ENCODE measurements at places on chromosomes 13 and 19.

DNA sequence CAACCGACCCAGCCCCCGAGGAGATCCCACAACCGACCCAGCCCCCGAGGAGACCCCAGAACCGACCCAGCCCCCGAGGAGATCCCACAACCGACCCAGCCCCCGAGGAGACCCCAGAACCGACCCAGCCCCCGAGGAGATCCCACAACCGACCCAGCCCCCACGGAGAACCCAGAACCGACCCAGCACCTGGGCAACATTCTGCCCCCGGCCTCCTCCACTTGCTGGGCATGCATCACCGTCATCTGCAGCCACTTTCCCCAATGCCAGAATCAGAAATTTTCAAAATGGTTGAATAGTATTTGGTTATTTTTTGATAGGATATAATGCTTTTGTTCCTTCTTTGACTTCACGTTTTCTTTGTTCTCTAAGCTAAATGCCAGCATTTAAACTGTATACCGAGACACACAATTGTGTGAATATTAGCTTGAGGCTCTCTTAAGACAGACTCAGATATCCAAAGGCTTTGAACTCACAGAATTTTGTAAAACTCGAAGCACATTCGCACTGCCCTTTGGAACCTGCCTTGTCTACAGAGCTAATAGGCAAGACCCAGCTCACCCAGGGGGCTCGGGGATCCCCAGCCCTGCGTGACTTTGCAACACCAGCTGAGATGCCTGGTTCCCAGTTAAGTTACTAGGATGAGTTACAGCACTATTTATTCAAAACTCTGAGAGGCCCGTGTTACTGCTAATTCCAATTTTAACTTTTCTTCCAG is 15.5 kb upstream of the RASA3 start:
- peak; percentile 66 for DNase-seq

DNA sequence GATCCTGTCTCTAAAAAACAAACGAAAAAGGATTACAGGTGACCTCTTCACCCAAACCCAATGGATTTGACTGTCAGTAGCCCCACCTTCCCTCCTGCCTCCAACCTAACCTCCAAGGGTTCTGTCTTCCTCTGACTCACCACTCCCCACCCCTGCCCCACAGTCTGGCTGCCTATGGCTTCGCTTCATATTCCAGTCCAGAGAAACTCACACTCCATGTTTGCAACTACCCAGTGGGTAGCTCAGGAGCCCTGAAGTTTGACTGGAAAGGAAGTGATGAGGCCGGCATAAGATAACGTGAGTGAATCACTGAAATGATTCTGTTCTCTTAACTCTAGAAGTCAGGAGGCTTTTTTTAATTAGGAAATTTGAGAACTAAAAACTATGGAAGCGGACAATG is 303.9 kb downstream of the FOXO1 start:
- DNase-seq: no peak

GRCh38 chr13:99386911-99387788 is 80.0 kb upstream of the GPR183 start:
- DNase-seq: peak; percentile 71

DNA sequence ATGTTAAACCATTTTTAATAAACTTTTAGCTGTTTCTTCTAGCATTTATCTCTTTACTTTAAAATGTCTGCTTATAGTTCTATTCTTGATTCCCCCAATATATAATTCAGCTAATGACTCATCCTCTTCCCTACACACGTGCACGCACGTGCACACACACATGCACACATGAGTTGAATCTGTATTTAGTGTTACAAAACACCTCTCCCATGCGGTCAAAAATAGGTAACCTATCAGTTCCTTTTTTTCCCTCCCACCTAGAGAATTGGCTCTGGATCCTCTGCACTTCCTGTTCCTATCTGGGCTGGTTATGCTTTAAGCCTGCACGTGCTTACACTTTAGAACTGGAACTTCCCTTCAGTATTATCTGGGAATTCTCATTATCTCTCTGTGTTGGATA is 144.1 kb downstream of the PAN3 start:
- no peak for DNase-seq

DNA sequence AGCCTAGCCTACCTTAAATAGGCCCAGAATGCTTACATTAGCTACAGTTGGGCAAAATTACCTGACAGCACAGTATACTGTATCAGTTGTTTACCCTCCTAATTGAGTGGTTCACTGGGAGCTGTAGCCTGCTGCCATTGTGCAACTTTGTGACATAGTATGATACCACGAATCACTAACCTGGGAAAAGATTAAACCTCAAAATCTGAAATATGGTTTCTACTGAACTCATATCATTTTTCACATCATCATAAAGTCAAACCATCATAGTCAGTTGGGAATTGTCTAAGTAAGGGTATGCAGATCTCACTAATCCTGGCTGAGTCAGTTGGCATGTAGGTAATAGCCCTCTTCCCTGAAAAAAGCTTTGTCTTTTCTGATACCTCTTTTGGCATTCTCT is 9.2 kb downstream of the PAN3 start:
- DNase-seq: no peak

GRCh38 chr19:45834970-45835369 is 19.9 kb upstream of the RSPH6A start:
- DNase-seq: no peak

DNA sequence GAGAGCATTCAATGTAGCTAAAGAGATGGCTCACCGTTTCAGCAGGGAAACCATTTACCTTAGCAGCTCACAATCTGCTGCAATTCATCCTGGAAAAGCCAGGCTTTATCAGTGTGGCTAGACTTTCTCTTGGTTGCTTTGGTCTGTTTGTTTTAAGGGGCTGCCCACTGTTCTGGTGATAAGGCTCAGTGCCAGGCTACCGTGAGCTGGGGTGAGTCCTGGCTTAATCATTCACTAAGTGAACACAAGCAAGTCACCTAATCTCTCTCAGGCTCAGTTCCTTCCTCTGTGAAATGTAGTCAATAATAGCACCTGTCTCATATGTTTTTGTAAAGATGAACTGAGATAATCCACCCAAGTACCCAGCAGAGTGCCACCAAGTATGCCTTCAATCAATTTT is 229.0 kb downstream of the TEX29 start:
- no peak for DNase-seq

DNA sequence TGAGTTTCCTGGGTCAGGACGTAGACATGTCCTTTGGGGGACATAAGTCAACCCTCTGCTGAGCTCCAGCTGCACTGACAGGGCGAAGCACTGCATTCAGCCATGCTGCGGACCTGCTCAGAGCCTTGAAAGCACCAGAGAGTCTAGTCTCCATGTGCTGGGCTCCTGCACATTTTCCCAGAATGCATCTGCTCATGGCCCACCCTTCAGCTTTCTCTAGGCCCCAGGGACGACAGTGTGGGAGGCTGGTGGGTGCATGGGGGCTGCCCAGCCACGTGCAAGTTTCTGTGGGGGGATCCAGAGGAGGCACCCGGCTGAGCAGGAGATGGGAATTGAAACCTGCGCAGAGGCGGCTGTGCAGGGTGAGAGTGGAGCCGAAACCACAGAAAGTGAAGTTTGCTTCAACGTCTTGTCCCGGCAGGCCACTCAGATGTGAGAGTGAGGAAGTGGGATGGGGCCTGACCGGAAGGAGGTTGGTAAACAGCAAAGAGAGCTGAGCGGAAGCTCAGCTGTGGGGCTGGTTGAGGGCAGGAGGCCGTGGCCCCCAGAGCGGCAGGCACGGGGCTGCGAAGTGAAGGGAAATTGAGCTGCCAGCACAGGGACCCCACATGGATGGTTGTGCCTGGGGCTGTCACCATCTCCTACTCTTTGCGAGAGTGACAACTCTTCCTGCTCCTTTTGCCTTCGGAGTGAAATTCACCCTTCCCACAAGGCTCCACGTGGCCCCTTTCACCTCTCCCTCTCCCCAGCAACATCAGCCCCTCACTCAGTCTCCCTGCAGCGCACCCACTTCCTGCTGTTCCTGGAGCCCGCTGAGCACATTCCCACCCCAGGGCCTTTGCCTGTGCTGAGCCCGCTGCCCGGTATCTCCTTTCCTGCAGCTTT is 11.8 kb downstream of the PGLS start:
- DNase-seq: peak; percentile 95

GRCh38 chr13:51557875-51558612 is 26.2 kb upstream of the WDFY2 start:
- DNase-seq: no peak

- DNase-seq: no peak
These were observed 69.3 kb upstream of the MYO16 start for GRCh38 chr13:108560093-108560492.

DNA sequence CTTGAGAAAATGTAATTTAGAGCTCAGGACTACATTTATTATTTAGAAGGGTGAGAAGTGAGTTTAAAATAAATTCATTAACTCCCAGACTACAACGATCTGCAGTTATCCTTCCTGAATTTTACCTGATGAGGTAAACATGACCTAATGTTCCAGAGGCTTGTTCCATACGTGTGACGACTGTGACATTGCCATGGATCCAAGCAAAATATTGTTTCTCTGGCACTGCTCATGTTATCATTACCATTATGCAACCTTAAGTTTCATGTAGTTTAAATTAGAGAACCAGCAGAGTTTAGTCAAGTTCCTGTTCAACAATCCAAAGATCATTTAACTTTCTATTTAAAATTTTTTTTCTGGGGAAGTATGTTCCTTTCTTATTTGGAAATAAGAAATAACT is 279.6 kb downstream of the KLF5 start:
- DNase-seq: no peak

GRCh38 chr13:44364345-44365000 is 9.2 kb upstream of the SERP2 start:
- DNase-seq: no peak

GRCh38 chr19:29882719-29883105 is 59.3 kb upstream of the URI1 start:
- no peak for DNase-seq

- DNase-seq: peak; percentile 62
These were observed 13.1 kb downstream of the GRAMD1A start for GRCh38 chr19:35013041-35013819.

GRCh38 chr13:105448811-105449210 is 1086.7 kb downstream of the EFNB2 start:
- no peak for DNase-seq

DNA sequence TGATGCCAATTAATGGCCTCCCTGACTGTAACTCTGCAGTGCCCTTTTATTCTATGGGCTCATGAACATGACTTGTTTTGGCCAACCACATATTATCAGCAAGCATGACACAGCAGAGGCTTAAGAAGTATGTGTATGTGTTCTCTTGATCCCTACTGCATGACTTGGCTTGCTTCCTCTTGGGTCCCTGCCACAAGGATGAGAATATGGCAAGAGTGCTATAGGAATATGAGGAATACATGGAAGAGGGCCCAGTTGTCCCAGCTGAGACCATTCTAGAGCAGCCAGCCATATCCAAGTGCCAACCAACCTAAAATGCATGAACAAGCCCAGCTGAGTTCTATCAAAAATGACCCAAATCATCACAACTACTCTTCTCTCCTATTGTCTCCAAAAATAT is 576.7 kb upstream of the PCDH9 start:
- no peak for DNase-seq

GRCh38 chr13:108752276-108752675 is 122.9 kb downstream of the MYO16 start:
- no peak for DNase-seq

GRCh38 chr13:77508959-77509620 is 26.4 kb upstream of the SCEL start:
- no peak for DNase-seq

DNA sequence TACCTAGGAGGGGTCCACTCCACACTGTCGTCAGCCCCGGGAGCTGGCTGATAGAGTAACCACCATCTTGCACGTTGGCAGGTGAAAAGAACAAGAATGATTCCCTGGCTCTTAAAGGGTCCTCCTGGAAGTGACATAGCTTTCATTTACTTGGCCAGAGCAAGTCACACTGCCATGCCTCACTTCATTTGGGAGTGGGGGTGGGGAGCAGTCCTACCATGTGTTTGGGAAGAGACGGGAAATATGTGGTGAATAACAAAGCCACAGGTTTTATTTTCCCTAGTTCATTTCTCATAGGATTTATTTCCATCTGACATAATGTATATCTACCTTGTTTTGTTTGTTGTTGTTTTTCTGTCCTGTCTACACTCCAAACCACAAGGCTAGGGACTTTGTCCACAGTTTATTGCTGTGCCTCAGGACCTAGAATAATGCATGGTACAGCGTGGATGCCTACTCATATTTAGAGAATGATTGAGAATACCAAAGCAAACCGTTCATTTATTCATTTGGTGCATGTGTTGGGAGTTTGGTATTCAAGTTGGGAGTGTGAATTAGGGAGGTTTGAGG is 26.8 kb downstream of the UBAC2 start:
- no peak for DNase-seq

DNA sequence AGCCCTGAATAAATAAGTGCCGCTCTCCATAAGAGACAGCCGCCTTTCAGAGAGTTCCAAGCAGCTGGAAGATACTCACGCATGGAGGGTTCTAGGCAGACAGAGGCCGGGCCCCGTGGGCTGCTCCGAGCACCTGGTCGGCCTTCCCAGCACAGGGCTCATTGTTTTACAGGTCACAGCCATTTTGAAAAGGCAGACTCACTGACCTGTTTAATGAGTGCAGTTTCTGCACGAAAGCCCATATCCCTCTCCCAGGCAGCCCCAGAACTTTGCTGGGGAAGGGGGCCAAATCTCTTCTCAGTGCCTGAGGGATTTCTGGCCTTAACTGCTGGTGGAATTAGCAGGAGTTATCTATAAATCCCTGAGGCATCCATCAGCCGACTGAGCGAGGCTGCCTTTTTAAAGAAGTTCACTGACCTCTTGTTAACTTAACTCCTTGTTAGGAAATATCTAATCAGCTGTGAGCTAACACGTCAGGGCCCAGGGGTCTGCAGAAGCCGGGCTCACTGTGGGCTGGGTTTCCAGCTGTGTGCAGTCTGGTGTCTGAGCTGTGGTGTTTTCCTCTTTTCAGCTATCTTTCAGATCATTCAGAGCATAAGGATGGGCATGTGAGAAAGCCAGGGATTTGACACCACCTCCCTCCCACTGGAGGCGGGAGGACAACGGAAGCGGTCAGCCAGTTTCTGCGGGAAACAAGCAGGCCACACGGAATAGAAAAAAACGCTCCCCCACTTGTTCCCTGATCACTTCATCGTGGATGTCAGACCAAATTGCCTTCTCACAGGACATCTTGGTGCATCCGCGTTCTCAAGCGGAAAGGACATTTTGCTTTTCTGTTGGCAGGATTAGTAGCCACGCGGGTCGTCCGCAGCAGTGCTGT is 23.3 kb downstream of the SERP2 start:
- no peak for DNase-seq

DNA sequence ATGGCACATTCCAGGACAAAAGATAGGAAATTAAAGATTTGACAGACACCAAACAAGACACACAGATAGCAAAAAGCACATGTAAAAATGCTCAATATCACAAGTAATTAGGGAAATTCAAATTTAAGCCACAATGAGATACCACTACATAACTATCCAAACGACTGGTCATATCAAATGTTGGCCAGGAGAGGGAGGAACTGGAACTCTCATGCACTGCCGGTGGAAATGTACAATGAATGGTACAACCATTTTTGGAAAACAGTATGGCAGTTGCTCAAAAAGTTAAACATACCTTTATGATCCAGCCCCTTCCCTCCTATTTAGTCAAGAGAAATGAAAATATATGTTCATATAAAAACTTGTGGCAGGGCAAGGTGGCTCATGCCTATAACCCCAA is 36.8 kb upstream of the CYP2S1 start:
- no peak for DNase-seq

Data from stimulated activated naive B cell treated with anti-CD40 and anti-IgM and Interleukin-4, amounts not matched to agents 10 μg/mL and 1 μg/mL and 100 μg/mL, for 72 hours (primary cell).